Small intestine (tissue), 16 donors: ENCODE measurements at places on chromosomes 11 and 22. TPM values are rescaled to one million over a fixed set of nuclear protein-coding genes. Genes with fewer than 3 reads are reported as not detected.

The DERL3 gene
- polyA plus RNA-seq = 24.3 TPM

The PIH1D2 gene
- 1.1 TPM for polyA plus RNA-seq

The SYT12 gene
- polyA plus RNA-seq = 0.27 TPM

The PYGM gene
- polyA plus RNA-seq = 0.54 TPM

The LMNTD2 gene
- polyA plus RNA-seq = 26.4 TPM

The PTGDR2 gene
- polyA plus RNA-seq = 0.45 TPM

The SNX19 gene
- 20.5 TPM for polyA plus RNA-seq

The PLAAT5 gene
- 1.00 TPM for polyA plus RNA-seq

The DDX10 gene
- 7.3 TPM for polyA plus RNA-seq

The KRTAP5-2 gene
- not detected for polyA plus RNA-seq

The FZD4 gene
- 0.22 TPM for polyA plus RNA-seq

The MLC1 gene
- not detected for polyA plus RNA-seq

The PDE2A gene
- 6.6 TPM for polyA plus RNA-seq

The TRIM29 gene
- 10.3 TPM for polyA plus RNA-seq

The COMT gene
- polyA plus RNA-seq = 236 TPM

The ANO1 gene
- 8.3 TPM for polyA plus RNA-seq

The FOLR2 gene
- polyA plus RNA-seq = 6.8 TPM

The OR5A1 gene
- not detected for polyA plus RNA-seq

The PRMT3 gene
- 9.2 TPM for polyA plus RNA-seq

The KCNJ1 gene
- not detected for polyA plus RNA-seq

The PC gene
- polyA plus RNA-seq = 19.9 TPM

The XKR3 gene
- polyA plus RNA-seq = not detected

The TSPO gene
- polyA plus RNA-seq = 222 TPM

The KREMEN1 gene
- polyA plus RNA-seq = 1.1 TPM

The IL17RA gene
- 7.6 TPM for polyA plus RNA-seq

The MMP3 gene
- polyA plus RNA-seq = 1.1 TPM

The CASP1 gene
- 67.8 TPM for polyA plus RNA-seq

The ANKK1 gene
- 0.30 TPM for polyA plus RNA-seq

The SEPTIN5 gene
- polyA plus RNA-seq = 9.9 TPM

The SPTY2D1 gene
- polyA plus RNA-seq = 6.2 TPM

The MYOD1 gene
- polyA plus RNA-seq = not detected

The SNX32 gene
- 1.6 TPM for polyA plus RNA-seq

The POGLUT3 gene
- 0.89 TPM for polyA plus RNA-seq

The GP1BB gene
- polyA plus RNA-seq = 0.67 TPM

The CFAP300 gene
- polyA plus RNA-seq = 2.5 TPM

The ACCSL gene
- 0.03 TPM for polyA plus RNA-seq

The CASP4 gene
- 86.8 TPM for polyA plus RNA-seq

The SEC14L6 gene
- not detected for polyA plus RNA-seq

The OR8D1 gene
- not detected for polyA plus RNA-seq

The DEUP1 gene
- polyA plus RNA-seq = not detected

The NAALAD2 gene
- polyA plus RNA-seq = 0.39 TPM

The TMEM151A gene
- 0.54 TPM for polyA plus RNA-seq

The MAJIN gene
- polyA plus RNA-seq = not detected

The CARD16 gene
- 21.9 TPM for polyA plus RNA-seq

The KRTAP5-10 gene
- polyA plus RNA-seq = not detected

The CABP7 gene
- 4.2 TPM for polyA plus RNA-seq

The SAA2 gene
- polyA plus RNA-seq = not detected

The KCNE3 gene
- polyA plus RNA-seq = 17.0 TPM
